ENCODE measurements at places on chromosomes 5 and 9.

DNA sequence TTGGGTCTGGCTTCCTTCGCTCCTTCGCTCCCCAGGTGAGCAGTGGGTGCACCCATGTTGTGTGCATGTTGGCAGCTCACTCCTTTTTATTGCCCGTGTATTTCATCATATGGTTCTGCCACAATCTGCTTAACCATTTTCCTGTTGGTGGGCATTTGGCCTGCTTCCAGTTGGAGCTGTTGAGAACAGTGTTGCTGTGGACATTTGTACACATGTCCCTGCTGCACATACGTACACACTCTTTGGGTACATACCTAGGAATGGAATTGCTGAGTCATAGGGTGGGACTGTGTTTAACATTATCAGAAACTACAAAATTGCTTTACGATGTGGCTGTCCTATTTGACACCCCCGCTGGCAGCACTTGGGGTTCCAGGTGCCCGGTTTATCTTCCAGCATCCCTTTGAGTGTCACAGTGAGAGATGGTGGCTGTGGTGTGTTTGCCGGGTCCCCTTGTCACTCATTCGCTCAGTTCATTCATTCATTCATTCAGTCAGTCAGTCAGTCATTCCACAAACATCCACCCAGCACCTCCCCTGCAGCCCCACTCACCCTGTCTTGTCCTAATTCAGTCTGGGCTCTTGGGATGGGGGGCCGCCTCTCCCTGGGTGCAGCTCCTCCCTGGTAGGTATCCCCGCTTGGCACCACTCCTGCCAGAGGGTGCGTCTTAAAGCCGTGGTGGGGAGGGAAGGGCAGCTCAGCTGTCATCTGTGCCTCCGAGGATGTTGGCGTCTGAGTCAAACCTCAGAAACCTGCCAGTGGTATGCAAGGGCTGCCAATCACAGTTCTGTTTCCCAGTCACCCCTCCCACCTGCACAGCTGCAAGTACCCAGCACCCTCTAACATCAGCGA, 7.9 kb upstream of the FIBCD1 start:
- no peak for DNase-seq

DNA sequence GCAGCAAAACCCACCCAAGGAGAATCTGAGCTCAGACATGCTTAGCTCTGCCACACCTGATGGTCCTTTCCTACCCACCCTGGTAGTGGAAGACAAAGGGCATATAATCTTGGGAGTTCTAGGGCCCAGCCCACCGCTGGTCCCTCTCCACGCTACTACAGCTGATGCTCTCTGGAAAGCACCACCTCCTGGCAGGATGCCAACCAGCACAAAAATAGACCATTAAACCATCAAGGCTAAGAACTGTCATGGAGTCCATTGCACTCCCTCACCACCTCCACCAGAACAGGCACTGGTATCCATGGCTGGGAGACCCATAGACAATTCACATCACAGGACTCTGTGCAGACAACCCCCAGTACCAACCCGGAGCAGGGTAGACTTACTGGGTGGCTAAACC, 111.0 kb upstream of the IL7R start:
- no peak for DNase-seq

GRCh38 chr5:35478856-35479682, 138.6 kb upstream of the SPEF2 start:
- no peak for DNase-seq

DNA sequence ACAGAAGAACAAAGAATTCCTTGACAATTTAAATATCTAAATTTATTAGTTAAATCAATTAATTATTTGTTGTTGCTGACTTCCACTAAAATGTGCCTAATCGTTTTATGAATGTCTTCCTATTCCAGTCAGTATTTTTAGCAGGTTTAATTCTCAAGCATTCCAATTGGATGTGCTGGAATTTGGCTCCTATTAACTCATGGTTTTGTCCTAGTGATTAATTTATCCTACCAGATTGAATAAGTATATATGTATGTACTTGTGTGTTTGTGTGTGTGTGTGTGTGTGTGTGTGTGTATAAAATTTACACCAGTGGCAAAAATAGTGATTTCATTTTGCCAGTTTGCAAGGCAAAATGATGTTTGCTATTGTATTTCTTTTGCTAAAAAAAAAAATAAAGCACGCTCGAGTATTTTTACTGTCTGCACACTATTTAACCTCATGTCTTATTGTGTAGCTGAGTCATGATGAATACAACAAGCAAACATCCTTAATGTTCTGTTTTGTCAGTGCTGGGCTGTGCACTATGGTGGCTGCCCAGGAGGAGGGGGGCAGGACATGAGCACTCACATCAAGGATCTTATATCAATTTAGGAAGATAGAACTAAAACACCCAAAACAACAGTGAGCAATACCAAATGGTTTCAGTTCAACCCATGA, 375.5 kb downstream of the PDE4D start:
- no peak for DNase-seq

DNA sequence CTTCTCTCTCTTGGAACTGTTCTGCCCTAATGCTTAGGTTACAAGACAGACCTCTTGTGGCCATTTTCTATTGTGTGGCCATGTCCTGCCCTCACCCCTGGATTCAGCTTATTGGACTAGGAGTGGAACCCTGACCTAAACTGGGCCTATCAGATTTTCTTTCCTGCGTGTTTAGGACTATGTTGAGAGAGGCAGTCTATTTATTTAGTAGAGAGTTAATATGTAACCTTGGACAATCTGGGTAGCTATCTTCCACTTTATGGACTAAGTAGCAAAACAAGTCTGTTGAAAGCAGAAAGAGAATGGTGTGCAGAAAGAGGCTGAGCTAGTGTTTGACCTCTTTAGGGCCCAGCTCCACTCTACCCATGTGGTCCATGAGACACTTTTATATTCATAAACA, 82.6 kb upstream of the SMIM32 start:
- DNase-seq: no peak

Measured in stimulated activated naive CD8-positive, alpha-beta T cell treated with anti-CD3 and anti-CD28 coated beads, Interleukin-15, Interleukin-2, amounts not matched to agents 100 U/mL and 50 U/mL, for 24 hours (primary cell).